ENCODE measurements at places on chromosomes 7 and 10. TPM values are rescaled to one million over a fixed set of nuclear protein-coding genes. Genes with fewer than 3 reads are reported as not detected.

IDI2 gene
- total RNA-seq, result not detected

PLXDC2 gene
- total RNA-seq, result 7.5 TPM

BAMBI gene
- 12.0 TPM for total RNA-seq

C10orf62 gene
- total RNA-seq, result not detected

POT1 gene
- total RNA-seq, result 12.8 TPM

VSIR gene
- total RNA-seq, result 11.9 TPM

CLDN15 gene
- 4.4 TPM for total RNA-seq

SPDYE8 gene
- not detected for total RNA-seq

DLX5 gene
- not detected for total RNA-seq

CALHM2 gene
- 125 TPM for total RNA-seq

C10orf105 gene
- not detected for total RNA-seq

GSTO1 gene
- 145 TPM for total RNA-seq

SLC26A5 gene
- not detected for total RNA-seq

GCC1 gene
- total RNA-seq, result 17.0 TPM

MAGI2 gene
- 2.3 TPM for total RNA-seq

PAX4 gene
- total RNA-seq, result not detected

ASIC3 gene
- 0.37 TPM for total RNA-seq

INHBA gene
- 1.5 TPM for total RNA-seq

PPP1R3C gene
- total RNA-seq, result 12.2 TPM

TAS2R41 gene
- total RNA-seq, result not detected

KLLN gene
- 1.8 TPM for total RNA-seq

CFAP43 gene
- 0.15 TPM for total RNA-seq

CRYGN gene
- 0.10 TPM for total RNA-seq

EIF4H gene
- total RNA-seq, result 201 TPM

HOXA7 gene
- total RNA-seq, result not detected

ARHGEF5 gene
- 2.2 TPM for total RNA-seq

AKR1C2 gene
- total RNA-seq, result 144 TPM

NODAL gene
- not detected for total RNA-seq

MSS51 gene
- 0.68 TPM for total RNA-seq

AUTS2 gene
- total RNA-seq, result 3.3 TPM

ZNF138 gene
- 5.2 TPM for total RNA-seq

GPRIN2 gene
- not detected for total RNA-seq

PLAU gene
- 34.6 TPM for total RNA-seq

DPYSL4 gene
- total RNA-seq, result 28.4 TPM

SLC16A9 gene
- 0.37 TPM for total RNA-seq

HERC4 gene
- 24.7 TPM for total RNA-seq

UTF1 gene
- not detected for total RNA-seq

LIPF gene
- not detected for total RNA-seq

BPGM gene
- 16.9 TPM for total RNA-seq

AGR3 gene
- not detected for total RNA-seq

ERVW-1 gene
- total RNA-seq, result not detected

ELFN1 gene
- total RNA-seq, result 0.68 TPM

CLDN12 gene
- total RNA-seq, result 10.4 TPM

LRRC18 gene
- not detected for total RNA-seq

IKZF1 gene
- not detected for total RNA-seq

OR2A1 gene
- not detected for total RNA-seq
